ENCODE measurements at places on chromosomes 7 and 10.

- DNase-seq = peak; percentile 75
These were observed 2.2 kb upstream of the IGFBP3 start for GRCh38 chr7:45923290-45923689.

- no peak for DNase-seq
These were observed 273.0 kb downstream of the ZMYND11 start for GRCh38 chr10:408236-408635.

DNA sequence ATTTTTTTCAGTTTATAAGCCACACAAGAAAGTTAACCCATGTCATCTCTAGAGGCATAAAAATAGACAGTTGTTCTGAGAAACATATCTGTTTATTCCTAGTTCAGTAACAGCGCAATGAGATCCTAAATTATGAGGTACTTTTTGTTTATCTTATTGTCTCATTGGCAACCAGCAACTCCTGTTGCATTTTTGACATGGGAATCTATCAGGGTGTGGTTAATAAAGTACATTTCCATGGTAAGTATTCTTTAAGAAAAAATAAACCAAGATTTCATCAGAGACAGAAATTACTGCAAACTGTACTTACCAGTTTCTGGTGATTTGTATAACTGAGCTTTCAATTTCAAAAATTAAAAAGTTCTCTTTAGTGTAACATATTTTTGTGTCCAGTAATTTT is 9.0 kb downstream of the FAS start:
- DNase-seq = no peak

DNA sequence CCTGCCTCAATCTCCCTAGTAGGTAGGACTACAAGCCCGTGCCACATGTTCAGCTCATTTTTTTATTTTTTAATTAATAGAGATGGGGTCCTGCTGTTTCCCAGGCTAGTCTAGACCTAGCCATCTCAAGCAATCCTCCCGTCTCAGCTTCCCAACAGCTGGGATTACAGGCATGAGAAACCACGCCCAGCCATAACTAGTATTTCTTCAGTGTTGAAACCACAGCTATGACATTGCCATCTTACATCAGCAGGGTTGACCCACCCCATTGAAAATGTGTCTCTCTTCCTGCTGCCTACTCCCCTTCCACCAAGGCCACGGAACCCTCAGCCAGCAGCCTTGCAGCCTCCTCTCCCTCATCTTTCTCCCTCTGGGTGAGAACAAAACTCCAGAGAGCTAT is 62.1 kb upstream of the ZNF746 start:
- DNase-seq = no peak

GRCh38 chr7:130930681-130931080 is 196.7 kb upstream of the KLF14 start:
- no peak for DNase-seq

GRCh38 chr10:128102480-128103228 is 23.6 kb downstream of the MKI67 start:
- DNase-seq = no peak
